ENCODE measurements at places on chromosomes 2 and 18. TPM values are rescaled to one million over a fixed set of nuclear protein-coding genes. Genes with fewer than 3 reads are reported as not detected.

ANKRD62 gene
- total RNA-seq: not detected

HOXD3 gene
- not detected for total RNA-seq

IL1RN gene
- not detected for total RNA-seq

ANKRD30B gene
- not detected for total RNA-seq

RTP5 gene
- not detected for total RNA-seq

SEC11C gene
- total RNA-seq: 28.2 TPM

SYT4 gene
- total RNA-seq: not detected

IKZF2 gene
- total RNA-seq: 16.7 TPM

DNA sequence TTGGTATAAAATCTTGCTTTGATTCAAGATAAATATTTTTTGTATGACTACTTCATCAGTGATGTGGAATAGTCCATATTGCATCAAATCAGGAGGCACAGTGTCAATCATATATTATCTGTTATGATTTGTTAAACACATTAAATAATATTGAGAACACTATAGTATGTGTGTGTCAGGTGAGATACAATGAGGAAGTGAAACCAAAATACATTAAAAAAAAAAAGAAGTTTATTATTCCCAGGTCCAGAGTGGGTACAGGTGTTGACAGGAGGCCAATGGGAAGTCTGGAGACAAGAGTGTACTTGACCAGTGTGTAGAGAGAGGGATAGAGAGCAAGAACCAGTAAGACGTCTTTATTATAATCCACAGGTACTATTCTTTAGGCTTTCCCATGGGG is 292.6 kb downstream of the FSIP2 start:
- H3K36me3 ChIP-seq: no peaks in the 10 kb centered on the region
- H3K4me1 ChIP-seq: no peaks in the 10 kb centered on the region

- H3K27ac ChIP-seq: no peak overlapping the region
- no peak for DNase-seq
- peaks cover 32% of the 10 kb centered on the region for H3K27me3 ChIP-seq
- no peaks in the 10 kb centered on the region for H3K36me3 ChIP-seq
- H3K4me3 ChIP-seq: no peak overlapping the region
Measured at GRCh38 chr2:120463527-120463926, 117.6 kb downstream of the INHBB start.

DNA sequence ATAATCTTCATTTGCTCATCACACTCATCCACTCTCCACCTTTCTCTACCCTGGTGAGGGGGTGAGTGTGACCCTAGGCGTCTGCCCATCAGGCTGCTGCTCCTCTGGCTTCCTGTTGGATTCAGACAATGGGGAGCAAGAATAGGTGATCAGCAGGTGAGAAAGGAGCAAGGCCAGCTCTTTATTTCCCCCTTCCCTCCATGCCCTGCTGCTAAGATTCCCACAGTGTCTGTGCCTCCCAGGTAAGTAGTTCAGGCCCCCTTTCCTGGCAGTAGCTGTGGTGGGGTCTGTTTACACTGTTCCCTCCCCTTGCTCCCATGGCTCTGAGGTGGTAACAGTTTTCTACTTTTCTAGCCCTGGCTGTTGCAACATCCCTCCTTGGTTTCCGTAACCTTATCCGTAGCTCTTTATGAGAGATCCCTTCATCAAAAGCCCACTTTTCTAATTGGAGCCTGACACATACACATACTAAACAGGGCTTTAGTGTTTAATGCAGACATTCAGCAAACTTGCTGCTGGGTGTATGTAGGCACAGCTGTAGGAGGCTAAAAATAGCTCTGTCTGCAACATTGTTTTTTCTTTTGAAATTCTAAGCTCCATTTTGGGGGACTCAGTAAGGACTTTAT is 27.5 kb downstream of the MAP2 start:
- no peak overlapping the region for H3K4me3 ChIP-seq
- H3K4me1 ChIP-seq: peaks cover 9% of the 10 kb centered on the region
- no peak overlapping the region for H3K27ac ChIP-seq
- H3K36me3 ChIP-seq: no peaks in the 10 kb centered on the region

DNA sequence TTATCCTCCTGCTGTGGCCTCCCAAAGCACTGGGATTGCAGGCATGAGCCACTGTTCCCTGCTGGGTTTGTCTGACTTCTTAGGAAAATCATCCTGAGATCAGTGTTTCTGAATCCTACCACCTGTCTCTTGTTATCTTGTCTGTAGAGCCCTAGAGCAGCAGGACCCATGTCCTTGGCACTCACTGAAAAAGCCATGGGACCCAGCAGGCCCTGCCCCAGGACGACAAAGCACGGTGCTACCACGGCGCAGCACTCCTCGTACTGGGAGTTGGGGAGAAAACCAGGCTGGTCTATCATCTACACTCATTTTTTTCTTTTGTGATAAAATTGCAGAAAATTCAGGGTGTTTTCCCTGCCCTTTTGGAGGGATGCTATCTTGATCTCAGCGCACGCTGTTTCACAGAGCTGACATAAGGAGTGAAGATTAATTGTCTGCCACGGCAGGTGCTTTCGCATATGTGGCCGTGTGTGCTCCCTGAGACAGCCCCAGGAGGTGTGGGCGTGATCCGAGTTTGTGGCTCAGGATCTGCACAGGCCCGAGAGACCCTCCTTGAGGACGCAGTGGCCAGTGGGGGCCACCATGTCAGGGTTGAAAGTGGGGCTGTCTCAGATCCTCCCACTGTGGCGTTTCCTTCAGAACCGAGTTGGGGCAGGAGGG is 179.1 kb downstream of the LDLRAD4 start:
- H3K4me3 ChIP-seq: no peak overlapping the region
- H3K27ac ChIP-seq: no peak overlapping the region
- H3K4me1 ChIP-seq: no peaks in the 10 kb centered on the region
- no peaks in the 10 kb centered on the region for H3K36me3 ChIP-seq
- peaks cover 15% of the 10 kb centered on the region for H3K27me3 ChIP-seq

DNA sequence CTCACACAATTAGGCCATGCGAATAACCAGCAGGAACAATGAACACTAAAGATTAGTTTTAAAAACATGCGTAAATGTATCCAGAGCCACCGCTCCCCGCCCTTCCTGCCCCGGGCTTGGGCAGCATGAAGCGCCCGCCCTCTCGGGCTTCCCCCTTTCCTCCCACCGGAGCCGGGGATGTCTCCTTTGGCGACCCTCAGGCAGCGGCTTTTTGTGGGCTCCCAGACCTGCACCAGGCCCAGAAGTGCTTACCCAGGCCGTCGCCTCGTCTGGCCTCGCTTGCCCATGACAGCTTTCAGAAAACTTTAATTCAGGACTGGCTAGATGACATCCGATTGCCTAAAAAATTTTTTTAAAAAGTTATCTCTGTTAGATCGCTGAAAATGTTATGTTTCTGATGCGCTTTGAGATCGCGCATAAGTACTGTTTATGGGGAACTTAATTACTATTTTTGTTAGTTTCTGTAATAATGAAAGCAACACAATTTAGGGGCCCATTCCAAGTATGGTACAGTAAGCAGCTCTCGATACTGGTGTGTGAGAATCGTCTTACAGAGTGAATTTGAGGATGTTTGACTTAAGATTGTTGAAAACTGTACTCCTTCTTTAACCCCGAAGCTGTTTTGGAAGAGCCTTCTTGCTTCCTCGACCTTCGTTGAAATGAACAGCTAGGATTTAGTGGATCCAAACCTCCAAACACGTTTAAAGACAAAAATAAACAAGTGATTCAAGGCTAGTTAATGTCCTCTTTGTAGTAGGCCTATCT is 1.1 kb downstream of the MAP3K20 start:
- H3K27me3 ChIP-seq: no peaks in the 10 kb centered on the region
- H3K27ac ChIP-seq: peak overlapping the region; percentile 96
- peak; percentile 87 for DNase-seq
- peak overlapping the region; percentile 89 for H3K4me3 ChIP-seq
- peaks cover 39% of the 10 kb centered on the region for H3K4me1 ChIP-seq

DNA sequence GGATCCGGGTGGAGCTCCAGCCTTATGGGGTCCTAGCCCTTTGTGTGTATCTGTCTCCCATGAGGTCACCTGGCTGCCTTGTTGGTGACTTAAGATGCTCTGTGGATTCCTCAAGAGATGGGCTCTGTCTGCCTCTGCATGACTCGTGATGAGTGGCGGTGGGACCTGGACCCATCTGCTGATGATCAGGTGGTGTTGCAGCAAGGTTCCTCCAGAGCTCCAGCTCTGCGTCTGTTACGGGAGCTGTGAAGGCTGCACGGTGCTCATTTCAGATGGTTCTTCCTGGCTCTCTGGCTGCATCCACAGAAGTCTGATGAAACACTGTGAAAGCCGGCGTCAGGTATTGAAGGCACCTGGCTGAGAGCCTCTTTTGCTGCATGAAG is 2.4 kb downstream of the AGAP1 start:
- H3K4me3 ChIP-seq: peak overlapping the region; percentile 83
- no peaks in the 10 kb centered on the region for H3K36me3 ChIP-seq
- no peak for DNase-seq
- H3K4me1 ChIP-seq: peaks cover 44% of the 10 kb centered on the region
- H3K27me3 ChIP-seq: no peaks in the 10 kb centered on the region
- H3K27ac ChIP-seq: no peak overlapping the region

GRCh38 chr2:207474863-207475485 is 54.8 kb upstream of the CREB1 start:
- no peak for DNase-seq
- H3K36me3 ChIP-seq: no peaks in the 10 kb centered on the region
- no peaks in the 10 kb centered on the region for H3K27me3 ChIP-seq
- no peak overlapping the region for H3K27ac ChIP-seq
- peak overlapping the region; percentile 42 for H3K4me3 ChIP-seq

DNA sequence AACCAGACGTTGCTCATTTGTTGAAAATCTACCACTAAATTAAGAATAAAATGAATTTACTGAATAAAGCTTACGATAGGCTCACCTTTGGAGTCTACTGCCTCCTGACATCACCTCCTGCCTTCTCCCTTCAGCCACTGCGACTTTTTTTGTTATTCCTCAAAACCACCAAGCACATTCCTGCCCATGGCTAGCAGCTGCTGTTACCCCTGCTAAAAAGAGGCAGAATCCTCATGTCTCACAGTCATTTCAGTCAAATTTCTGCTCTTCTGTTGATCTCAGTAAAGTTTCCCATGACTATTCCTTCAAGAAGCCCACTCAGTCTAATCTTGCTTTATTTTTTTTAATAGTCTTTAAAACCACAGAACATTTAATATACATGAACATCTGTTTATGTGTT is 40.8 kb upstream of the ANKRD62 start:
- H3K4me3 ChIP-seq: no peak overlapping the region
- DNase-seq: no peak
- no peak overlapping the region for H3K27ac ChIP-seq
- H3K4me1 ChIP-seq: peaks cover 16% of the 10 kb centered on the region
- no peaks in the 10 kb centered on the region for H3K36me3 ChIP-seq

DNA sequence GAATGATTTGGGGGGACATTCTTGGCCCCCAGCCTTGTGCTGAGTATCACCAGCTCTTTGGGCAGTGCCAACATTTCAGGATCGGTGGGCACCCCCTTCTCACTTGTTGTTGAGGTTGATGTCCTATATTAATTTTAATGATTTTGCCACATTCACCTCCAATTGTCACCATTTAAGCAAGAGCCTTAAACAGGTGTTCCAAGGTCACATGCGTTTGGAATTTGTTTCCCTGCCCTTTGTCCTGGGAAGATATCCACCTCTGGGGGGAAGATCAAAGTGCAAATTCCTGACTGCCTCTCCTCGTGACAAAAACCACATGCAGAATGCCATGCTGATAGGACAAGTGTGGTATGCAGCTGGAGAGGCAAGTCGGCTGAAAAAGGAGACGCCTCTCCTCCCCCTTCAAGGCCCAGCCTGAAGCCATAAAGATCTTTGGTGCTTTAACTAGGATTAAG is 72.5 kb upstream of the ID2 start:
- no peak for DNase-seq
- no peak overlapping the region for H3K4me3 ChIP-seq
- no peak overlapping the region for H3K27ac ChIP-seq
- H3K27me3 ChIP-seq: peaks cover 7% of the 10 kb centered on the region
- H3K4me1 ChIP-seq: peaks cover 3% of the 10 kb centered on the region

DNA sequence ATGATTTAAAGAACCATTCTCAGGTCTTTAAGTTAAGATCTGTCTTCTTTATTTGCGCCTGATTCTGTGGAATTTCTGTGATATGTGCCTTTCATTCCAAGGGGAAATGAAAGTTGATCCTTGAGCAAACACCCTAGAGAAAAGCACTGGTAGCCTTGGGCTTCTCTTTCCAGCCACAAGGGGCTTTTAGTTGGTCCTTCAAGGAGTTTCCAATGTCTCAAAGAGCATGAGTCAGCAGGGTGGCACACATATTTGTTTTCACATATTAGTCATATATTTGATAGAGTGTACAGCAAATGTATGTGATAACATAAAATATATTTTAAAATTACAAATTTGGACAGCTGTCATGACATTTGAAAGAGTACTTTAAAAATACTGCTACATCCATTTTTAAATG is 339.5 kb downstream of the TXNL1 start:
- H3K4me1 ChIP-seq: peaks cover 25% of the 10 kb centered on the region
- H3K27me3 ChIP-seq: no peaks in the 10 kb centered on the region
- no peaks in the 10 kb centered on the region for H3K36me3 ChIP-seq

DNA sequence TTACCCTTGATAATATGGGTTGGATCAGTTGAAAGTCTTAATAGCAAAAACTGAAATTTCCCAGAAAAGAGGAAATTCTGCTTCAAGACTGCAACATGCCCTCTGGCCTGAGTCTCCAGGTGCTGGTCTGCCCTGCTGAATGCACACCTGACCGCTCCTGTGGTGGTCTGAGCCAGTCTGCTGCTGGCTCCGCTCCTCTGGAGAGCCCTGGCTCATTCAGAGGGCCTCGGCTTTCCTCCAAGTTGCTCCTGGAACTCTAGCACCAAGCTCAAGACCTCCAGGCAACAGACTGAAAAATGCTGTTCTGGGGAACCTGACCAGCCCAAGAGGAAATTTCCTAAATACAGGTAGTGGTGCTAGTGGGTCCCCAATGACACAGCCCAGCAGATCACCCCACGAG is 64.8 kb downstream of the DIPK1C start:
- no peaks in the 10 kb centered on the region for H3K27me3 ChIP-seq
- peaks cover 3% of the 10 kb centered on the region for H3K4me1 ChIP-seq
- no peak overlapping the region for H3K27ac ChIP-seq
- no peaks in the 10 kb centered on the region for H3K36me3 ChIP-seq
- no peak overlapping the region for H3K4me3 ChIP-seq
- no peak for DNase-seq

DNA sequence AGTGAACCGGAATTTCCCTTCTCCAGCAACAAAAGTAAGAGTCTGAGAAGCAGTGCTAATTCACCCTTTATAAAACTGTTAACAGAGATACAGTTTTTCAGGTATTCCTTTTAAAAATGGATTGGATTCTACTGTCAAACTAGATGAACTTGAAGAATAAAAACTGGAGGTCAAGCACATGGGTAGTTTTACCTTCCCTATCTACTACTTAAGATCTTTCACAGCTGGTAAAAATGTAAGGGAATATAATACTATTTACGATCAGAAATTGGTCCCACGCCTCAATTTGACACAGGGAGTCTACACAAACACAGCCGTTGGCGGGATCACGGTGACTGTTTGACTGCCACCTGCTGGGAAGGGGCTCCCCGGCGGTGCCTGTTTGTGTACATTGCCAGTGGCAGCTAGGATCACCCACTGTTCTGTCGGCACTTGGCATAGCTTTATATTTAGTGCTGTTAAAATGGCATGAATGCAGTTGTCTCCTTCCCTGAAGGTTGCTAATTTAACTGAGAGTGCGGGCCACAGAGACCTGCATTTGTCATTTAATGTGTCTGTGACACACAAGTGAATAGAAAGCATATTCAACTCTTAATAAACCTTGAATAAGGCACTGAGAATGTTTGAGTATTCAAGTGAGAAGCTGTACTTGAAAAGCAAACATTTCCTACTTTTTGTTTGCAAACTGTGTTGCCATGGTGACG is 59.5 kb downstream of the ABCG8 start:
- peak overlapping the region; percentile 47 for H3K4me3 ChIP-seq
- peak overlapping the region; percentile 90 for H3K27ac ChIP-seq
- peaks cover 45% of the 10 kb centered on the region for H3K36me3 ChIP-seq
- no peaks in the 10 kb centered on the region for H3K27me3 ChIP-seq
- peaks cover 39% of the 10 kb centered on the region for H3K4me1 ChIP-seq

Data from osteocyte (in vitro differentiated cells).